ENCODE measurements at places on chromosomes 13 and 19.
A peak's percentile ranks its signal among the peaks of the same experiment; 100 is the strongest.

DNA sequence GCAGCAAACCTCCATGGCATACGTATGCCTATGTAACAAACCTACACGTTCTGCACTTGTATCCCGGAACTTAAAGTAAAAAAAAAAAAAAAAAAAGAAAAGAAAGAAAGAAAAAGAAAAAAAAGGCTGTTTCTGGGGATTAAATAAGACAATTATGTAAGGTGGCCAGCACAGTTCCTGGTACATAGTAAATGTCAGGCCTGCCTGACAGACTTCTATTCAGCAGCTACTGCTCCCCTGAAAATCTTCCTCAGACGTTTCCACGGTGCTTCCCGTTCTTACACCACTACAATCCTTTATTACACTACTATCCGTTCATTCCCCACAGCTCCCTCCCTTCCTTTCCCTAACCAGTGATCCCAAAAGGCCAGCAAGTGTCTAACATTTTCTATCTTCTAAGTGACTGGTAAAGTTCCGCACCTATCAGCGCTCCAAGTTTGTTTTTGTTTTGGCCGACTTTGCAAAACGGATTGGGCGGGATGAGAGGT is 636 bp upstream of the RB1 start:
- no peak for DNase-seq

DNA sequence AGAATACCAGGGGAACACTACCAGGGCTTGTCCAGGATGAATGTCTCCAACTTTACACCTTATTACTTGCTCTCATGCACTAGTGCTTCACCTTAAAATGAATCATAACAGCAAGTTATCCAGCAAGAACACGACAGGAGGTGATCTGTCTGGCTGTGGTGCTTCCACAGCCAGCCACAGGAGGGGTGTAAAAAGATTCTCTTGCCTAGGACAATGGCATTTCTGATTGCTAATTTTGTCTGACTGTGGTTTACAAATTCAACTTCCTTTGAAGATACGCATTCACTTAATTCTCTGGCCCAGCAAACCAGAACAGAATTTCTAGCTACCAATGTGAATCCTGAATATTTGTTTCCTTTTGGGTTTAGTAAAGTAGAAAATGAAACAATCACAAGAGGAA is 23.1 kb upstream of the COG3 start:
- no peak for DNase-seq

GRCh38 chr19:53519446-53519845 is 18.5 kb upstream of the ZNF331 start:
- no peak for DNase-seq

- DNase-seq: no peak
These were observed 9.9 kb upstream of the ZNF536 start for GRCh38 chr19:30362156-30362754.

GRCh38 chr19:53466726-53467484 is 628 bp upstream of the ZNF813 start:
- DNase-seq: no peak

- no peak for DNase-seq
These were observed 29.0 kb upstream of the FFAR2 start for GRCh38 chr19:35419046-35419445.

GRCh38 chr19:31430381-31430780 is 81.1 kb upstream of the TSHZ3 start:
- no peak for DNase-seq

- DNase-seq: peak; percentile 26
These were observed 2.7 kb upstream of the HNRNPL start for GRCh38 chr19:38852231-38853044.

DNA sequence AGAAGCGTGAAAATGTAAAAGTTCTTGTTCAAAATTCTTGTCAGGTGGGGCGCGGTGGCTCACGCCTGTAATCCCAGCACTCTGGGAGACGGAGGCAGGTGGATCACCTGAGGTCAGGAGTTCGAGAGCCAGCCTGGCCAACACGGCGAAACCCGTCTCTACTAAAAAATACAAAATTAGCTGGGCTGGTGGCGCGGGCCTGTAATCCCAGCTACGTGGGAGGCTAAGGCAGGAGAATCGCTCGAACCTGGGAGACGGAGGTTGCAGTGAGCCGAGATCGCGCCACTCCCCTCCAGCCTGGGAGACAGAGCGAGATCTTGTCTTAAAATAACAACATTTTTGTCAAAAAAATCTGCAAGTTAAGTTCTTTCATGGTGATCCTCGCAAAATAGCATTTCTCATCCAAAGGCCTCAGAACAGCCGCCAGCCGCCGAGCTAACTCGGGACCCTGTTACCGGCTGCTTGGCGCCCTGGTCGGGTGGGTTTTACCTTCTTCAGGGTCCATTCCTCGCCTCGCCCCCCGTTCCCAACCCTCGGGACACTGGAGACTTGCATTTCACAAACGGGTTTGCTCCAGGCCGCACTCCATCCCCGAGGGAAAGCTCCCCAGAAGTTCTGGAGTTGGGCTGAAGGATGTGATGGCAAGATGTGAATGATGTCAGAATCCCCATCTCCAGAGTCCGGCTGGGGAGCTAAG is 1.6 kb downstream of the LATS2 start:
- no peak for DNase-seq

DNA sequence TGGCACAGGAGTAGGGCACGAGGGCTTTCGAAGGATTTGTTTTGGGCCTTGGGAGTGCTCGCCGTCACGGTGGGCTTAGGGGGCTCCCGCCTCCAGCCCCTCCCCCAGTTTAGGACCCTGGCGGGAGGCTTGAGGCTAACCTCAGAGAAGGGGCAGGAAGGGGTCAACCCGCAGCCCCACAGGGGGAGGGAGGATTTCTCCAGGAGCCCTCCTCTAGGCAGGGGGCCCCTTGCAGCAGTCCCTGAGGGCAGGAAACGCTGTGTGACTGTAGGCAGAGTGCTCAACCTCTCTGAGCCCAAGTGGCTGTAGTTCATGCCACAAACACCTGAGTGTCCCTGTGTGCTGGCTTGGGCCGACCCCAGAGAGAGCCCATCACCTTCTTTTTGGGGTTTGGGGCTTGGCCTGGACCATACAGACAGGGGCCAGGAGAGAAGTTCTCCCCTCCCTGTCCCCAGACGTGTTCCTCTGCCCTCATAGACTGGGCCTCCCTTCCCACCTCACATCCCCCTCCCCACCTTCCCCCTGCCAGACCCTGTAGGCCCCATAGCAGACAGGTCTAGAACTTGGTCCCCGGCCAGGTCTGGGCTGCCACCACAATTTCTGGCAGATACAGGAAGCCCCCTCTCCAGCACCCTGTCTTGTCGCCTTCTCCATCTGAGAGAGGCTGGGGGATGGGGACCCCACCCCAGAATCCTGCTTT is 8.1 kb downstream of the ISYNA1 start:
- no peak for DNase-seq

DNA sequence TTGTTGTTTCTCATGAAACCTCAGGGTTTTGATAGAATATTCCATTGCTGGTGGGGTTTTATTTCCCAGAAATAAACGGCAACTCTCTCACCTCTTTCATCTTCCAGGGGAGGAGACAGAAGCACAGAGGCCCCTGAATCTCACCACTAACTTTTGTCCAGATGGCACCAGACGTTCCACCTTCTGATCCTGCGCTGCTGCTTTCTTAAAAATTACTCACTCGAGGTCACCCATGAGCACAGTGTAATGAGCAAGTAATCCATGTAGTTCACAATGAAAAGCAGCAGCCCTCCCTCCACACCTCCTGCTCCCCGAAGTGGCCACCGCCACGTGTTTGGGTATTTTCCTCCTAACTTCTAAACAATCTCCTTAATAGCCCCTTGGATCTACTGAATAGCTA is 51.3 kb downstream of the TEX29 start:
- no peak for DNase-seq

GRCh38 chr13:83153848-83154247 is 728.4 kb downstream of the SLITRK1 start:
- no peak for DNase-seq

GRCh38 chr13:41325752-41326151 is 14.7 kb downstream of the NAA16 start:
- DNase-seq: no peak

GRCh38 chr19:10855879-10856522 is 7.8 kb downstream of the C19orf38 start:
- no peak for DNase-seq

DNA sequence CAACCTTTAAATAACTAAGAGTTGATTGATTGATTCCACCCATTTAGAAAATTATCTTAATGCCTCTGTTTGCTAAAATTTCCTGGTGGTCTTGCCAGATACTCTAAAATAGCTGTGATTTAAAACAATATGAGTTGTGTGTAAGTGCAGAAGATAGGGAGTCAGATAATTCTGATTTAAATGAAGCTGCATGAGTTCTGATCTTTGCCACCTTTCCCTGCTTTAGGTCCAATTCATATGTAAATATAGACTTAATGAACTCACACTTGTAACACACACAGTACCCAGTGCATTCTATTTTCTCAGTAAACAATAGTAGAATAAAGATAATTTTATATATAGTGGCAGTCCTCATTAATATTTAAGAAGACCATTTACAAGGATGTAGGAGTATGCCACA is 981.8 kb downstream of the SLITRK1 start:
- no peak for DNase-seq

DNA sequence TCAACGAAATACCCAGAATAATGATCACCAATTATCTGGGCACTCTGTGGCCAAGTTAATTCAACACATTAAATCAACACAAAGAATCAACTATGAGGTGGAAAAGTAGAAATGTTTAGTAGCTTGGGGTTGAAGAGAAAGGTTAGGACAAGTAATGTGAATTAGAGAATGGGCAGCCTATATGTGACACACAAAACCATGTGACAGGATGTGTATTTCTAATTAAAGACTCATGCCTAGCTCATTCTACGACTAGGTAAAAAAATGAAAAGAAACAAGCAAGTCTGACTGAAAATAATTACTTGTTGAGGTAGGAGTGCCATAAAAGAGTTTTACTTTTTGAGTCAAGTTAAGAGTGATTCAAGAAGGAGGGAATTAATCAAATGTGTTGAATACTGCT is 2646.0 kb upstream of the PCDH20 start:
- DNase-seq: no peak

DNA sequence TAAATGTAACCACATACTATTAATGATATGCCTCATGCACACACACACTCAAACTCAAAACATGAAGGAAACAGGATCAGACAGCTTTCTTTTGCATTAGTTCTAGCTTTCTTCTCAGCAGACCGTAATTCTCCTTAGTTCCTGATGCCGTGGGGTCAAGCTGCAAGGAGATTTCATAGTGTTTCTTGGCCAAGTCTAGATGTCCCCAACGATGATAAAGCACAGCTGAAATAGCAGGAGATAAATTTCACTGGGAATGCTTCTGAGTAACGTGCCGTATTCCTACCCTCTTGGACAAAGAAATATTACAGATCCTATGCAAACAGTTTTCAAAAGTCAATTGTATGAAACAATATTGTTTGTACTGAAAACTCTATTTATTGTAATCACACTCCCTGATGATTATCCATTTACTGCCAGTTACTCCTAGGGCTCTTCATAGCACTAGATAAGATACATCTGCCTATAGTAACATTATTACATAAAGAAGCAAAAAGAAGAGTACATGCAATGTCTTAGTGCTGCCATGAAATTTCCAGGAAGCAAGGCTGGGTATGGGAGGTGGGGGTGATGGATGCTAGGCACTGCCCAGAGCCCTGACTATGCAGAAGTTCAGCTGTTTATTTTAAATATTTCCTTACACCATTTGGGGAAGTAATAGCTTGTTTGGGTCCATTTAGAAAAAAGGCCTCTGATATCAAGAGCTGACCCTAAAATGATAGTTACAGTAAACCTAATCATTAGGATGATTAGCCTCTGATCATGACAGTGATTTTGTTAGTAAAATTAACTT is 16.5 kb upstream of the GGACT start:
- no peak for DNase-seq

GRCh38 chr13:99564386-99564785 is 63.1 kb downstream of the TM9SF2 start:
- DNase-seq: no peak

GRCh38 chr13:97366172-97366688 is 67.7 kb upstream of the RAP2A start:
- DNase-seq: no peak

- no peak for DNase-seq
These were observed 539.0 kb downstream of the EFNB2 start for GRCh38 chr13:105996391-105997025.

GRCh38 chr13:107586216-107586615 is 629.1 kb downstream of the LIG4 start:
- no peak for DNase-seq

DNA sequence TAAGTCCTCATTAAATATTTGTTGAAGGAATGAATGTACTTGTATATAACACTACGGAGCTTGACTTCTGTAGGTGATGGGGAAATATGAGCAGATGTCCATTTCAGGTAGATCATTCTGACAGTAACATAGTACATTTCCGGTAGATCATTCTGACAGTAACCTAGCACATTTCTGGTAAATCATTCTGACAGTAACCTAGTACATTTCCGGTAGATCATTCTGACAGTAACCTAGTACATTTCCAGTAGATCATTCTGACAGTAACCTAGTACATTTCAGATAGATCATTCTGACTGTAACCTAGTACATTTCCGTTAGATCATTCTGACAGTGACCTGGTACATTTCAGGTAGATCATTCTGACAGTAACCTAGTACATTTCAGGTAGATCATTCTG is 2.5 kb downstream of the PHF11 start:
- no peak for DNase-seq

- DNase-seq: no peak
These were observed 14.6 kb downstream of the NACC1 start for GRCh38 chr19:13132471-13133180.

DNA sequence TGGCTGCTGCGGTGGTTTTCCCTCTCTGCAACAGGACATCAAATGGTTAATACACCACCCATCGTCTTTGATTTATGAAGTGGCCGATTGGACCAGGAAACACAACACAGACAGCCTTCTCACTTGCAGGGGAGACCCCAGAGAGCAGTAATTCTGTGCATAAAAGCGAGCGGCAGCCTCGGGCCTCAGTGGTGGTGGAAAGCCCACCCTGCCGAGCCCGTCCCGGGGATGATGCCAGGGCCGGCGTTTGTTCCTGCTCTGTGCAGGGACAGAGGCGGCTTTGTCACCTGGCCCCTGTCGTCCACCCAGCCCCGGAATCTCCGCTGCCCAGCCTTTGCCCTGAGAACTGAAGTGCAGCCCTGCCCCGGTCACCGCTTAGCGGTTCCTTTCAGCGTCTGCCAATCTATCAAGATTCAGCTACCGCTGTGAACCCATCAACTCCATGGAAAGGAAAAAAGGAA is 184.4 kb downstream of the TSHZ3 start:
- no peak for DNase-seq

DNA sequence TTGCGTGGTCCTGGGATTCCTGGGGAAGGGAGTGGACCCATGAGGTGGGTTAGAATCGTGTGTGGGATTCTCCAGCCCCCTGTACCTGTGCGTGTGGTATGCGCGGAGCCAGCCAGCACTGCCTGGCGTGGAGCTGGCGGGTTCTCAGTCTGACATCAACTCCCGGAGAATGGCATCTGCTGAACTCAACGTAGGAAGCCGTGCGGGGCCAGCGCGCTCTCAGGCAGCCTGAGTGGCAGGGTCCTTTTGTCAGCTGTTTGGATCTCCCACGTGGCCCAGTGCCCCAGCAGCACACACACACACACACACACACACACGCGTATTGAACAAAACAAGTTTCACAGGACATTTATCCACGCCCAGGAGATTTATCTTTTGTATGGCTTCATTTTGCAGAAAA is 28.1 kb downstream of the ATP4B start:
- DNase-seq: no peak
